ENCODE measurements at places on chromosomes 5 and 9.

DNA sequence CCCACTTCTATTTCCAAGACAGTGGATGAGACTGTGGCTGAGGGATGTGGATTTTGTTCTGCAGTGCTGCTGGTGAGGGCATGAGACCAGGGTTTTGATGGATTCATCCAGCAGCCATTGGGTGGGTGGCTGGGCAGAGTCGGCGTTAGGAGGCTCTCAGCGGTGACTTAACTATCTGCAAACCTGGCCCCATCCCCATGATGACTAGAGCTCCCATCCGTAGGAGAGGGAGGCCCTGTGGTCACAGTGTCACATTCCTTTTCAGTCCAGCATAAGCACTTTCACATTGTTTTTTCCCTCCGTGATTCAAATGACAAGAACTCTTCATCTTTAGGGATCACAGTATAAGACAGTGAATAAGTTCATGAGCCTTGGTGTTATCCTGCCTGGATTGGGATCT lies 60.4 kb upstream of the SPRY4 start:
- DNase-seq, result no peak

- DNase-seq, result peak; percentile 91
Observed at GRCh38 chr5:1053391-1054017, 44.9 kb downstream of the NKD2 start.

DNA sequence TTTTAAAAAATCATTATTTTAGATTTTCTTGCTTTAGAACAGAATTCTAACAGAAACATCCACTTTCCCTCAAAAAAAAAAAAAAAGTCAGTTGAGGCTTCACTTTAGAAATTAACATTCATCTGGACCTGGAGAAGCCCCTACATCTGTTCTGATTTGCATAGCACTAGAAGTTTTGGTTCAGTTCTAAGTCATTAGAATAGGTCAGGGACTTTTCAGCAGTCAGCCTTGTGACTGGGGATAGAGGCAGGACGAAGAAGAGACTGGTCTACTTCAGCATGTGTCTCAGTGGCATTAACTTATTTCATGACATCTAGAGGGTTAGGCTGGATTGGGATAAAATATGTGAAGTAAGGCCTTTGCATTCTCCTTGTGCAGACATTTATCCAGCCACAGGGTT lies 215.8 kb upstream of the DAB2 start:
- DNase-seq, result no peak

- no peak for DNase-seq
Observed at GRCh38 chr9:3600672-3601071, 74.9 kb upstream of the RFX3 start.

DNA sequence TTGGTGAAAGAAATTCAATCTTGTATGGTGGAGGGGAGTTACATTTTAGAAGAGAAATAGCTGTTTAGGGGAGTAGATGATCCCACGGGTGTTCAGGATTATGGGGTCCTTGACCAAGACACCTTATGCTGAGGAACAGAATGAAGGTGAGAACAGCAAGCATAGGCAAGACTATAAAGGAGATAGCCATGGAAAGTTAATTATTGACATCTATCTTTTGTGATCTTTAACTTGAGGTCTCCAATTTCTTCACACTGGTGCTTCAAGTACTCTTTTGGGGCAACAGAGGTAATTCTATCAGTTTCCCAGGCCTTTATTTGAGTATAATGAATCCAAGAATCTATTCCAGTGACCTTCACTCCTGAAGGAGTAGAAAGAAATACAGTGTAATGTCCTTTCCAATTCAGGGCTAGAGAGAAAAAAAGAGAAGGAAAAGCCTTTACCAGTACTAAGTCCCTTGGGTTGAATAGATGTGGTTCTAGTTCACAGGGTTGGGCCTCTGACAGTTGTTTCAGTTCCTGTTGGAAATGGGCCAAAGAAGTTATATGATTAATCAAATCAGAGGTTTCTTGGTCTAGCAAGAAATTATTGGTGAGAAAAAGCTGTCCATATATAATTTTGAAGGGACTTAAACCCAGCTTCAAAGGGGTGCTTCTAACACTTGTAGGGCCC lies 2104.1 kb upstream of the ACO1 start:
- DNase-seq, result peak; percentile 25

- no peak for DNase-seq
Observed at GRCh38 chr5:179411161-179411841, 66.0 kb upstream of the ADAMTS2 start.

GRCh38 chr9:1049641-1050040 lies 516 bp upstream of the DMRT2 start:
- DNase-seq, result peak; percentile 46

DNA sequence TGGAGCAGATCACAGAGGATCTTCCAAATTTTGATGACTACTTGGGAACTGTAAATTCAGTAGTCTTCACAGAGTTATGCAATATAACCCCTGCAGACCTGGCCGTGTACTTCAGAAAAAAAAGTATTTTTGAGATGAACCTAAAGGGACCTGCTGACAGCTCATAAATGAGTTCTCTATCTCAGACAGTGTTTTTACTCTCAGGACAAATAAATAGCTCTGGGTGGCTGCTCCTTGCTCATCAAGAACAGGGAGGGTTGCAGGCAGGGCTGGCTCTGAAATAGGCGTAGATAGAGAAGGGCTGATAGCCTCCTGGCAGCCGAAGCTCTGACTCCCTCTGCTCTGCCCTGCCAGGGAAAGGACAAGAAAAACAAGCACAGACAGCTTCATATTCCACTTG lies 64.8 kb downstream of the PLAC8L1 start:
- DNase-seq, result no peak

DNA sequence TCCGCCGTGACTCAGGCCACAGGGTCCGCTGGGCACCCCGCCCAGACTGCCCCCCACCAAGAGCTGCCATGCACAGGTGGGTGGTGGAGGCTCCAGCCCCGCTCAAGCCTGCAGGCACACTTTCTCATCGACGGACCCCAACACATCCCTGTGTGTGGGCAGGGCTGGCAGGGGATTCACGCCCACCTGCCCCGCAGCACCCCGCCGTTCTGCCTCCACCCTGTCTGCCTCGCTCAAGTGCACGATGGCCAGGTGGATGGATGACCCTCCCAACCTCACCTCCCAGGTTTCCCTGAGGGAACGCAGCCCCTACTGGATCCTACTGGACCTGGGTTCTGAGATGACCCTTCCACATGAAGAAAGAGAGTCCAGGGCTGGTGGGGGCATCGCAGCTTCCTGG lies 26.1 kb upstream of the FCN1 start:
- no peak for DNase-seq

GRCh38 chr5:172638209-172638768 lies 2.8 kb upstream of the NEURL1B start:
- no peak for DNase-seq

GRCh38 chr9:93096131-93096802 lies at the start of gene CARD19:
CARD19 (plus strand) TSS chr9:93096217; CDS start chr9:93096346, 129 bp downstream.
- DNase-seq, result peak; percentile 48
